Stimulated activated CD4-positive, alpha-beta T cell treated with anti-CD3 and anti-CD28 coated beads, Interleukin-15, amount 100 ng/mL, for 1 hour (primary cell): ENCODE measurements at places on chromosomes 13 and 19.

DNA sequence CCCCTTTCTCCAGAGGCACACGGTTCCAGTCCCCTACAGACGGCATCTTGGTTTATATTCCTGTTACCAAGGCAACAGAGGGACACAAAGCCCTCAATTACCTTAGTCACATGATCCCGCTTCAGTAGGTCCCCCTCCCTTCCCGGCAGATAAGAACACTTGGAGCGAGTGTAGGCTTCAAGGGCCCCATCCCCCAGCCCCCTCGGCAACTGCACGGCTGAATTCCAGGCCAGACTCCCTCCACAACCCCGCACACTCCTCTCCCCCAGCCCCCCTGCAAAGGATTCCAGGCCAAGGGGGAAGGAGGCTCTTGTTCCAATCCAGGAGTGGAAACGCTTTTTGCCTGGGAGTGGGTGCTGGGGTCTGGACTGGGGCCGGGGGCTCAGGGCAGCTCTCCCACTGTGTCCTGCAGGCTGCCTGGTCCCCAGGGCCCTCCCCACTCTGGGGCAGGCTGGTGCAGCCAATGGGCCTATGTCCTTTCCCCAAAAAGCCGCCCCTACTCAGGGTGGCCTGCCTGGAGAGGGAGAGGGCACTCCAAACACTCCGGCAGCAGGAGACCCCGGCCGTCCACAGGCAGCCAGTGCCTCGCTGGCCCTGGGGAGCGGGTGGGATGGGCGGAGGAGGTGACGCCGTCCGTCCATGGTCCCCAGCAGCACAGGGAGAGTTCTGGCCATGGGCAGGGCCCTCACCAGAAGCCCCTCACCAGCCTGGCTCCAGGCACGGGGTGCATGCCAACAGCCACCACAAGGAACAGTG lies 62.6 kb downstream of the MLLT1 start:
- DNase-seq = no peak

- DNase-seq = no peak
Measured at GRCh38 chr19:48196321-48196763, 25.9 kb downstream of the ZSWIM9 start.

GRCh38 chr13:52848455-52849195 lies at the start of gene PCDH8:
Gene PCDH8, minus strand, starts transcription at chr13:52848640. Its CDS starts 204 bp downstream, at chr13:52848436.
- no peak for DNase-seq

GRCh38 chr19:11007385-11007784 lies 46.6 kb downstream of the SMARCA4 start:
- DNase-seq = no peak

GRCh38 chr13:49521224-49521623 lies 25.5 kb downstream of the PHF11 start:
- DNase-seq = no peak

GRCh38 chr19:48598996-48599700 lies 7.4 kb upstream of the SPACA4 start:
- DNase-seq = no peak

DNA sequence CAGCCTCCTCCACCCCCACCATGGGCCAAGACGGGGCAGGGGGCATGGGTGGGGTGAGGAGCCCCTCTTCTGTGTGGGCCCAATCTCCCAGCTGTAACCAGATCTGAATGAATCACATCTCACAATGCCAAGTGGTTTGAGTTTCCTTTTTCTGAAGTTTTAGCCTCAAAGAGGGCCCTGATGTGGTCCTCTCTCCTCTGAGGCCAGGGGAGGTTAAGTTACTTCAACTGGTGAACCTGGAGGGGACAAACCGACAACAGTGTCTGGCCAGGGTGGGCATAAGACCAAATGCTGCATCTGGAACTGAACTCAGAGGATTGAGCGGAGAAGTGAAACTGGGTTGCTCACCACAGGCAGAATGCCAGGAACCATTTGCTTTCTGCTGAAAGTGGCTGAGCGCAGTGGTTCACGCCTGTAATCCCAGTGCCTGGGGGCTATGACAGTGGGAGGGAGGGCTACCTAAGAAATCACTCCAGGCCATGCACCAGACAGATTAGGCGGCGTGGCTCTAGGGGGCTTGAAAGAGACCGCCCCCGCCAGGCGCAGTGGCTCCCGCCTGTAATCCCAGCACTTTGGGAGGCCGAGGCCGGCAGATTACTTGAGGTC lies 15.4 kb upstream of the IRGC start:
- no peak for DNase-seq

DNA sequence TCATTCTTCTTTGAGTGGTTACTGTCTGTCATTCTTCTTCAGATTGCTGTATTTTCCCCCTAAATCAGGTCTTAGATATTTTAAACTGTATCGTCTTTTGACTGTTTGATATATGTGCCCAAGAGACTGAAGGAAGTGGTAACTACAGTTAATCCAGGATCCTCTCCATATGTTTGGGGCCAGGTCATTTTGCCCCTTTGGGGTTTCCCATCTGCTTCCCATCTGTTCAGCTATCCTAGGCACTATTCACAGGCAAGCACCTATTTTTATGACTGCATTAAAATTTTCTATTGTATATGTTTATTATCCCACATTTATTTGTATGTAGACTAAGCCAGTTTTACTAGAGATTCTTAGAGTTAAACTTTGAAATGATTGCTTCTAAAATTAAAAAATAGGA lies 244.2 kb downstream of the PCCA start:
- no peak for DNase-seq

DNA sequence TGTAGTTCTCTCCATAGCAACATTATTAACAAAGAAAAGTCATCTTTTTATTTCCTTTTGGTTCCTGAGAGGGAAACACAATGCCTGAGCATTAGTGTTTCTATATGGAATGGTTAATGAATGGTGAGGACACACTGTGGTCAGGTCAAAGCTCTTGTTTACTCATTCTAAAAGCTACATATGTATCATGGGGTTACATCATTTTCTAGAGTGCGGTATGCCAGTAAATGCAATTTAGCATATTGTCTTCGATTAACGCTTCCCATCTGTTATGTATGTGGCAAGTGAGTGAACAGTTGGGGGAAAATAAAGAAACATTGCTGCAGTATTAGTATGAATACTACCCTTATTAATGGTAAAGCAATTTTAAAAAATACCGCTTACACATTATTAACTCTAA lies 1152.2 kb upstream of the SPRY2 start:
- no peak for DNase-seq

GRCh38 chr19:43605875-43606568 lies 5.9 kb upstream of the SRRM5 start:
- DNase-seq = no peak

DNA sequence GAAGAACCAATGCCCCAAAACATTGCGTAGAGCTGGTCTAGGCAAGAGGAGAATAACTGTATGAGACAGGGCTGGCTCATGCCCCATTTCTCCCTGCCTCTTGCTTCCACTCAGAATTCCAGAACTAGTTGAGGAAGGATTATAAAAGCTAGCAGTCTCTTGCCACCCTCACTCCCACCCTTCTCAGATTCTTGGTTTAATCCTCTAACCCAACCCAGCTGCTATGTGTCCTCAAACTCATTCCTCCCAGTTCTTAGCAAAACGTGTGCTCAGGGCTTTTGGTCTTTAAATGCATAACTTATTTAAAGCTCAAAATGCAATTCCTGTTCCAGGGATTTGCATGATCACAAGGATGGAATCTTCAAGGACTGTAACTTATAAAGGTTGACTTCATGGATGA lies 466.3 kb downstream of the COG6 start:
- DNase-seq = no peak

GRCh38 chr19:36398571-36398970 lies 19.6 kb upstream of the ZFP14 start:
- DNase-seq = no peak

DNA sequence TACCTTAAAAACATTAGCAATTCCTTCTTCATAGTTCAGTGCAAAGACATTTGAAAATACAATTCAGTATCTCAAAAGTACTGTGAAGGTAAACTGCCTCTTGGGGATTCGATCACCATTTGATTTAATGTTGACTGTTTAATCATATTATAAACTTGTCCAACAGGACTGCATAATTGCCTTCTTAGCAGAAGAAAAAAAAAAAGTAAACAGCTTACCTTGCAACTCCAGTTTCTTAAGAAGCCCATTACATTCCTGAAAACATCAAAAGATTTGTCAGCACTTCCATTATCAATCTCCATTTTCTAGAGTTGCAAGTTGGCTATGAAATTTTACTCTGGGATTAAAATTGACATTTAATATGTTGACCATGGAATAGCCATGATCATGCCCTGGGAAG lies 1154.6 kb downstream of the OLFM4 start:
- no peak for DNase-seq

GRCh38 chr13:60772726-60773125 lies 375.7 kb downstream of the TDRD3 start:
- no peak for DNase-seq

- no peak for DNase-seq
Measured at GRCh38 chr19:44883922-44884321, 7.1 kb upstream of the TOMM40 start.

GRCh38 chr19:10924597-10924996 lies 3.8 kb downstream of the YIPF2 start:
- DNase-seq = no peak

- DNase-seq = no peak
Measured at GRCh38 chr13:75864718-75865117, 228.6 kb downstream of the LMO7 start.

GRCh38 chr13:97751477-97751876 lies 202.0 kb upstream of the IPO5 start:
- no peak for DNase-seq

DNA sequence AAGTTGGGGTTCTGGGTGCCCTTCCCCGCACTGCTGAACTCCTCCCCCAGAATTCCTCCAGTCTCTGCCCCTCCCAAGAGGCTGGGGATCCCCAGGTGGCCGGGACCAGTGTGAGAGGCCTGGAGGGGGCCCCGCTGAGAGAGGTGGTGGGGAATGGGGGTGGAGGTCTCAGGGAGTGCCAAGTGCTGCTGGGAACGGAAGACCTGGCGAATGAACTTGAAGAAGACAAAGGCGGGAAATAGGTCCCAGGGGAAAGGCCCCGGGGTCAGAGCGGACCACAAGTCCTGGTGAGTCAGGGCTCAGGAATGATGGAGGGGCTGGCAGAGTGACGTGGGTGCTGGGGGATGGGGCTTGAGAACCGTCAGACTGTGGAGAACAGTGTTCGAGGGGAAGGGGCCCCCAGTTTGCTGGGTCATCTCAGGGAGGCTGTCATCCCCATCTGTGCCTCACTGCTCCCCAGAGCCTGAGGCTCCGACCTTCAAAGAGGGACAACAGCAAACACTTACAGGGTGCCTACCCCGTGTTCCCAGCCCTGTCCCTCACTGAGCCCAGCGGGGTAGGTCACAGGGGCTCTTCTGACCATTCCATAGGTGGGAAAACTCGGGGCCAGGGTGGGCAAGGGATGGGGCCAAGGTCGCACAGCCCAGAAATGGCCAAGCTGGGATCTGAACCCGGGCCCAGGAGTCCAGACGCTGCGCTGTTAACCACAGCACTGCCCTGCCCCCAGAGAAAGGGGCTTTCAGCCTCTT lies 16.0 kb upstream of the SEMA6B start:
- DNase-seq = no peak

- no peak for DNase-seq
Measured at GRCh38 chr13:62014299-62014698, 598.6 kb upstream of the PCDH20 start.

GRCh38 chr19:35710784-35711723 lies 6.7 kb downstream of the ZBTB32 start:
- no peak for DNase-seq

DNA sequence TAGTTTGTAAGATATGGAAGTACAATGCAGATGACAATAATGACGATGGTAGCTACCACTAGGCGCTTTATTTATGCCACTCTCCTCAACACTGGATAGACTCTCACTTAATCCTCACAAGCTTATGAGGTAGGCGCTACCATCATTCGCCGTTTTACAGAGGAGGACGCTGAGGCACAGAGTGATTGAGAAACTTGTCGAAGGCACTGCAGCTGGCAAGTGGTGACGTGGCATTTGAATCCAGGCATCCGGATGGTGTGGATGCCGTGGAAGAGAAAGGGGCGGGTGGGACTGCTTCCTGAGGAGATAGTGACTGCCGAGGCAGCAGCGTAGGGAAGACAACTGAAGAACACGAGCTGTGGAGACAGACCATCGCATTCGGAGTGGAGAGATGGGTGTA lies 1.3 kb upstream of the RPS9 start:
- DNase-seq = no peak

- no peak for DNase-seq
Measured at GRCh38 chr13:21568854-21569253, 35.1 kb downstream of the MICU2 start.

DNA sequence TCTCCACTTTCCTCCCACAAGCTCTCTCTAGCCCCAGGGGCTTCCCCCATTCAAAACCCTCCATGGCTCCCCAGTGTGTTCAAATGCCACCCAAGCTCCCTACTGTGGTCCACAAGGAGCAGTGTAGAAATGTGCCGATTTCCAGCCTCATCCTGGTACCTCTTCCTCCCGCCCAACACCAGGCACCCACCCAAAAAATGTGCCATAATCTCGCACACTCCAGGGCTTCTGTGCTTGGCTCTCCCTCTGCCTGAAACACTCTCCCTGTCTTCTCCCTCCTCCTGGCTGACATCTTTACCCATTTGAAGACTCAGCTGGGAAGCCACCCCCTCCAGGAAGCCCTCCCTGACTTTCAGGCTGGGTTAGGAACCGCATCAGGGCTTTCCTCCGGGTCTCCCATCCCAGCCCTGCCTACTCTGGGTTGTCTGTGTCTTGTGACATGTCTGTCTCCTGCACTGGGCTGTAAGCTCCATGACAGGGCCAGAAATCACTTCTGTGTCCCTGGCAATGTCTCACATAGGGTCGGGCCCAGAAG lies 16.6 kb upstream of the MEIS3 start:
- no peak for DNase-seq

DNA sequence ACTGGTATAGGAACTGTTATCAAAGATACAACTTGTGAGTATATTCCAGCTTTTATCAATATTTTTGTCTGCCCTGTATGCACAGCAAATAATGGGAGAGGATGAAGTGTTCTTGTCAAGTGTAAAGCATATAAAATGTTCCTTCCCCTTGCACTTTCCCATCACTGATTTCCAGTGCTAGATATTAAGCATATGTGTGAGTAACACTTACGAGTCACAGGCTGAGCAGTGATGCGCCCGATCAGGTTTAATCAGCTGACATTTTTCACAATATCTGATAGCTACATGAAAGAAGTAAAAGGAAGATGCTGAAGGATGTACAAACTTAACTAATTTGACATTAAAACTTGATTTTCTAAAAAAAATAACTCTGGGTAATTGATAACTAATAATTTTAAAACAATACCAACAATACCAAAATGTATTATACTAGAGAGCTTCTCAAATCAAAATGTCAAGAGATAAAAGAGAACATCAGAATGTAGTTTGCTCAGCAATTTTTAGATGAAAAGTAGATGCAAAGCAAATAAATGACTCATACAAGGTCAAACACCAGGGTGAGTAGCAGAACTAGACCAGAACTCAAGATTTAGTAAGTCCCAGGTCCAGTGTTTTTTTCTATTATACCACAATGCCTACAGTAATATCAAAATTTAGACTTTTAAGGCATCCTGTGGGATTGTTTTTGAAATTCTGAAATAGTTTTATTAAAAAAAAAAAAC lies 56.4 kb downstream of the ZDHHC20 start:
- no peak for DNase-seq

- no peak for DNase-seq
Measured at GRCh38 chr19:27918818-27919217, 1294.1 kb downstream of the UQCRFS1 start.

- no peak for DNase-seq
Measured at GRCh38 chr13:49021953-49022352, 46.2 kb downstream of the FNDC3A start.
